ENCODE measurements at places on chromosomes 1 and 21. TPM values are rescaled to one million over a fixed set of nuclear protein-coding genes. Genes with fewer than 3 reads are reported as not detected.
A peak's percentile ranks its signal among the peaks of the same experiment; 100 is the strongest.

The CFHR5 gene
- total RNA-seq = not detected

The RPE65 gene
- total RNA-seq = not detected

The MSH4 gene
- 0.65 TPM for total RNA-seq

The APCS gene
- total RNA-seq = not detected

The CPT2 gene
- total RNA-seq = 26.3 TPM

The MX2 gene
- total RNA-seq = 35.5 TPM

The FALEC gene
- not detected for total RNA-seq

DNA sequence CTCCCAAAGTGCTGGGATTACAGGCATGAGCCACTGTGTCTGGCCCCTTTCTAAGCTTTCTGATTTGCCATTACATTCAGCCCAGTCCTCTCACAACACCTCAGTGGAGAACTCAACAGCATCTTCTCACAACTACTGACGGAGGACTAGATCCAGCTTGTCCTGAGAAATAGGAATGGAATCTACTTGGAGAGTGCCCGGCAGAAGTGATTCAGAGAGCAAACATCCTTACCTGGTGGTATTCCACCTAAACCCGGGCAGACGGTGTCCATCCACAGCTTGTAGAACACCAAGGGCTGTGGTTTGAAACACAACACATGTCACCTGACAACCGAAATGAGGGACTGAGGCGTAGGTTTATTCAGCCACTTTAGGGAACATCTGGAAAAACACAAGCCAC is 28.8 kb upstream of the CCSAP start:
- no peaks in the 10 kb centered on the region for H3K36me3 ChIP-seq
- H3K27ac ChIP-seq = no peak overlapping the region
- peaks cover 8% of the 10 kb centered on the region for H3K27me3 ChIP-seq
- DNase-seq = no peak
- H3K4me1 ChIP-seq = no peaks in the 10 kb centered on the region
- H3K4me3 ChIP-seq = no peak overlapping the region

GRCh38 chr1:114353262-114353661 is 157.7 kb downstream of the TRIM33 start:
- no peak overlapping the region for H3K27ac ChIP-seq
- DNase-seq = peak; percentile 56
- no peaks in the 10 kb centered on the region for H3K27me3 ChIP-seq

- H3K4me1 ChIP-seq = peaks cover 4% of the 10 kb centered on the region
- no peaks in the 10 kb centered on the region for H3K27me3 ChIP-seq
- H3K4me3 ChIP-seq = no peak overlapping the region
- no peak for DNase-seq
- no peaks in the 10 kb centered on the region for H3K36me3 ChIP-seq
These were observed 127.3 kb downstream of the HLCS start for GRCh38 chr21:36839123-36839522.

GRCh38 chr1:223091896-223092295 is 51.2 kb downstream of the TLR5 start:
- no peaks in the 10 kb centered on the region for H3K4me1 ChIP-seq
- no peaks in the 10 kb centered on the region for H3K36me3 ChIP-seq
- no peak overlapping the region for H3K4me3 ChIP-seq
- no peaks in the 10 kb centered on the region for H3K27me3 ChIP-seq

- H3K4me3 ChIP-seq = no peak overlapping the region
- H3K27ac ChIP-seq = no peak overlapping the region
- no peak for DNase-seq
- no peaks in the 10 kb centered on the region for H3K36me3 ChIP-seq
- no peaks in the 10 kb centered on the region for H3K27me3 ChIP-seq
These were observed 58.1 kb downstream of the CACNA1E start for GRCh38 chr1:181541458-181541857.

DNA sequence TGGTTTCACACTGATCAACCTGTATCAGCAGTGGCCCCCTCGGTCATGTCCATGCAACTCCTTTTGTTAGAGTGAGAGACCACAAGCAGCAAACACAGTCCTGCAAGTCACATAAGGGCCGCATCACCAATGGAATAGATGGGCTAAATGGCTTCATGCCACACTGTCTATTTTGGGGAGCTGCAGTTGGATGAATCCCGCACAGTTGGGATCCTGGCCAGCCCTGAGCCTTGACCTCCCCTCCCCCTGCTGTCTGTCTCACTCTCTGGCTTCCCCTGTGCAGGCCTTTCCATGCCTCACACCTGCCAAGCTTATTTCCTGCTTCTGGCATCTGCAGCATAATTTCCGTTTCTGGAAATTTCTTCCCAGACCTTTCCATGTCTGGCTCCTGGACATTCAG is 57.0 kb downstream of the CNIH3 start:
- no peaks in the 10 kb centered on the region for H3K36me3 ChIP-seq
- no peak overlapping the region for H3K4me3 ChIP-seq
- H3K27me3 ChIP-seq = no peaks in the 10 kb centered on the region
- no peak overlapping the region for H3K27ac ChIP-seq

- H3K36me3 ChIP-seq = peaks cover 6% of the 10 kb centered on the region
- no peak overlapping the region for H3K4me3 ChIP-seq
- peak; percentile 46 for DNase-seq
- H3K27ac ChIP-seq = peak overlapping the region; percentile 81
- no peaks in the 10 kb centered on the region for H3K27me3 ChIP-seq
These were observed 46.3 kb downstream of the SKI start for GRCh38 chr1:2274231-2274928.

DNA sequence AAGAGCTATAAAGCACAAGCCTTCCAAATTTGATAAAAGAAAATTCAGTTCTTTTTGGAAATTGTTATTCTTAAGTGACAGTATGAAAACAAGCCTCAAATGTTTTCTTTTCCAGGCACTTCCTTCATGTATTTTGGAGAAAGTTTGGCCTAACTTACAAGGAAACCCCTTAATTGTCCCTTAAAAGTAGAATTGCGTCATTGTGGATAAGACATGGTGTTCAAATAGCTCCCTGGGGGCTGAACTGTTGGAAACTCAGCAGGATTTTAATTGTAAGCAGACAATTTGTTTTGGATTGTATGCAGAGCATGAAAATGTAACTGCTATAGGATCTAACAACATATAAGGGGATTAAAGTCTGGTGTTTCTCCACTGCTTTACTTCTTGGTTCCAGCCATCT is 35.4 kb upstream of the FGGY start:
- H3K27me3 ChIP-seq = no peaks in the 10 kb centered on the region
- no peak for DNase-seq
- no peak overlapping the region for H3K27ac ChIP-seq
- H3K36me3 ChIP-seq = no peaks in the 10 kb centered on the region
- H3K4me1 ChIP-seq = peaks cover 5% of the 10 kb centered on the region

DNA sequence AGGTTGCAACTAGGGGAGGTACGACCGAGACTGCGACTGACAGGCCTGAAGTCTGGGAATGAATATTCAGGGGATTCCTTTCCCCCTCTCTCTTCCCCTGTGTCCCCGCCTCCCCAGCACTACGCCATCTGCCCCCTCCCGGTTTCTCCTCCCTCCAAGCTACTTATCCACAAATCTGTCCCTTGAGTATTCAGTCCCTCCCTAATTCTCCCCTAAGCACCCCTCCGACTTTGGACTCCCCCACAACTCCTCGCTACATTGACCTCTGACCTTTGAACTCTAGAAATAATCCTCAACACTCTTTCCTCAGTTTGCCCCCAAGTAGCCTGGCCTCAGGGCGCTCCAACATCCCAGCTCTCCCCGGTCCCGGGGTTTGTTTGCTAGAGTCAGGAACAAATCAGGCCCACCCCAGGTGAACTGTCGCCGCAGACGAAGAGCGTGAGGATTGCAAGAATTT is 393 bp downstream of the LYSMD1 start:
- peak overlapping the region; percentile 86 for H3K4me3 ChIP-seq
- H3K27me3 ChIP-seq = no peaks in the 10 kb centered on the region
- DNase-seq = no peak
- peak overlapping the region; percentile 85 for H3K27ac ChIP-seq
- H3K36me3 ChIP-seq = peaks cover 56% of the 10 kb centered on the region

DNA sequence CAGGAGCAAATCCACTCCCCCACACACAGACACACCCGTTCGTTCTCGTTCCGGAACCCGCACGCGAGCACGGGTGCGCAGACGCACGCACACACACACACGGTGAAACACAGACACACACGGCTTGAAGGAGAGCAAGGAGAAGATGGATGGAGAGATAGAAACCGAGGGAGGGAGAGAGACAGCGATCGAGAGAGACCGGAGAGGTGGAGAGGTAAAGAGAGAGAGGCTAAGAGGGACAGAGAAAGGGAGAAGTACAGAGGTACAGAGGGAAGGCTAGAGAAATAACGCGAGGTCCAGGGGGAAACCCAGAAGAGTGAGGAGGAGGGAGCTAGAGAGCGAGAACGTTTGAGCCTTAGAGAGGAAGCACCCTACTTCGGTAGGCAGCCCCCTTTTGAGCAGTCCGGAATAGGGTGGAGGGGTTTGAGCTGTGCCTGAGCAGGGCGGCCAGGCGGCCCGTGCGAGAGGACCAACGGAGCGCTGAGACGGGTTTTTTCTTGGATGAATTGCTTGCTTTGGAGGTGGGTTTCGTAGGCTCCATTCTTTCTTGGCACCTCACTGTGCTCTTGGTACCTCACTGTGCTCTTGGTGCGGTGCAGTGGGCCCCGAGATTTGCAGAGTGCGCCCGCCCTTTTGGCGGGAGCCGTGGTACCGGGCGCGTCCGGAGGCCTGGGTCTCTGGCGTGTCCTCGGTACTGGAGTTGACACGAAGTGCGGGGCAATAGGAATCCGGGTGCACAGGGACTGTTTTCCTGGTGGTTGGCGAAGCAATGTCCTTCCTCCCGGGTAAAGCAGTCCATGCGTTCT is 88.4 kb upstream of the RHOU start:
- peaks cover 17% of the 10 kb centered on the region for H3K4me1 ChIP-seq
- H3K36me3 ChIP-seq = no peaks in the 10 kb centered on the region
- no peak overlapping the region for H3K27ac ChIP-seq
- H3K4me3 ChIP-seq = peak overlapping the region; percentile 56

DNA sequence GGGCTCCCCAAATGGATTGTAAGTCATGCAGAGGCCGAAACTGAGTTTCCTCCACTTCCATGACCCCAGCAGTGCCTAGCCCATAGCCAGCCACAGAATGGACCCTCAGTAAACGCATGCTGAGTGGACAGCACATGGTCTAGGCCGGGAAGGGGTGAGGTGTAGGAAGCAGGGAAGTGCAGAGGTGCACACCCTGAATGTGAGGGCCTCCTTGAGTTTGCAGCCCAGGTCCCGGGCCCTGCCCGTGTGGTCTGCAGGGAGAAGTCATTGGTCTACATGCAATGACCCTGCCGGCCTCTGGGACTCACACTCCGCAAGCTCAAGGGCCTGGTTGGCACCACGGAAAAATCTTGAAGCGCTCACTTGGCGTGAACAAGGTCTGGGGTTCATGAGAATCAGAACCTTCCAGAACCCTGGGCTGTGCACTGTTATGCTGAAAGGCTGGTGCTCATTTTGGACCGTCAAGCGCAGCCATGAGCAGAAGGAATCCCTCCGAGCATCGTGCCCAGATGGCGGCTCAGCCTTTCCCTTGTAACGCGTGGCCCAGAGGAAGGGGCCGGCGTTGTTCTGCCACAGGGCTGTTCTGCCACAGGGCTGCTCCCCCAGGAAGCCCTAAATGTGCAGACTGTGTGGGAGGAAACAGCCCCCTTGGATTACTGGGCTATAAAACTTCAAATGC is 66.4 kb downstream of the PSMG1 start:
- H3K27ac ChIP-seq = no peak overlapping the region
- H3K4me1 ChIP-seq = no peaks in the 10 kb centered on the region
- no peaks in the 10 kb centered on the region for H3K36me3 ChIP-seq
- H3K4me3 ChIP-seq = no peak overlapping the region
- no peaks in the 10 kb centered on the region for H3K27me3 ChIP-seq

DNA sequence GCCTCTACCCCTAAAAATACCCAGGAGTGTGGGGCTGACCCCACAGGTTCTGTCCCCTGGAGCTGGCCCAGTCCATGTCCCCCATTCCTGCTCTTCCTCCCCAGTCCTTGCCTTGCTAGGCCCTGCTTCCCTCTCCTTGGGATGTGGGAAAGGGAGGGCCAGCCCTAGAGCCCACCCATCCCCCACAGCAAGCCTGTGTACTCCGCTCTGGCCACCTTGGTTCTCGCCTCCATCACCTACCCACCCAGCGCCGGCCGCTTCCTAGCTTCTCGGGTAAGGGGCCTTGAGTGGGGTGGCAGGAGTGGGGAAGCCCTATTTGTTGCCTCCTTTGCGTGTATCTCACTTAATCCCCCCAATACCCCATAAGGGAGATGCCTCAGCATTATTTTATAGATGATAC is 6.7 kb downstream of the CLCNKB start:
- no peak overlapping the region for H3K27ac ChIP-seq
- no peak overlapping the region for H3K4me3 ChIP-seq
- H3K4me1 ChIP-seq = peaks cover 8% of the 10 kb centered on the region
- peaks cover 6% of the 10 kb centered on the region for H3K27me3 ChIP-seq

- no peak overlapping the region for H3K4me3 ChIP-seq
- H3K36me3 ChIP-seq = no peaks in the 10 kb centered on the region
- no peak overlapping the region for H3K27ac ChIP-seq
These were observed 256.8 kb upstream of the NFIA start for GRCh38 chr1:60825593-60825992.

- H3K27ac ChIP-seq = no peak overlapping the region
- H3K36me3 ChIP-seq = no peaks in the 10 kb centered on the region
- no peak overlapping the region for H3K4me3 ChIP-seq
- peaks cover 34% of the 10 kb centered on the region for H3K4me1 ChIP-seq
These were observed 30.0 kb downstream of the PPP2R5A start for GRCh38 chr1:212315184-212315583.

Data from lower lobe of right lung (tissue), 2 donors.